Liver (tissue), 10 donors: ENCODE measurements at places on chromosomes 3 and 15. TPM values are rescaled to one million over a fixed set of nuclear protein-coding genes. Genes with fewer than 3 reads are reported as not detected.
A peak's percentile ranks its signal among the peaks of the same experiment; 100 is the strongest.

DNA sequence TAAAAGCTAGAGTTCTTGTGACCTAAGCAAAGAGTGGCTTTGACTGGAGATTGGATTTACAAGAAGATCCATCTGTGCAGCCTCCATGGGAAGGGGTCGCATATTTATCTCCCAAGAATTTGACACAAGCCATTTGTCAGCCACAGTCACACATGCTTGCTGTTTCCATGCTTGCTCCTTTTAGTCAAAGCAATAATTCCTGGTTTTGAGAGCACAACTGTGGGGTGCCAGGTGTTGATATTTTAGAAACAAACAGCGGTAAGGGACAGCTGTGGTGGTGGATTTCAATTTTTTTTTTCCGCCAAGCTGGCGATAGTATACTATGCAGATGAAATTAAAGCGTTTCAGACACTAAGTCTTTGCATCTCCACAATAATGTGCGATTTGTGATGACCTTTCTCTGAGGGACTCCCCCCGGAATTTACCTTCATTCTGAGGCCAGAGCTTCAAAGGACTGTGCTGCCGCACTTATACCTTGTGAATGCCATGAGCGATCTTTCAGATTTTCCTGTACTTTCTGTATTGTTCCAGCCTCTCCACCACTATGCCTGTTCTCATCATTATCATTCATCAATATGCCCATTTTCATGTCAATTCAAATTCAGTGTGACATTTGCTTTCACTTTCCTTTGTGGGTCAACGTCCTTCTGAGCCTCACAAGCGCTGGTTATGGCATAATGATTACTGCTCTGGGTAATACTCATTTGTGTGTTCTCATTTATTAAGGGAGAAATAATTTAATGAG, 108.2 kb upstream of the KBTBD8 start:
- no peak for DNase-seq
- H3K4me1 ChIP-seq, result no peaks in the 10 kb centered on the region
- no peaks in the 10 kb centered on the region for H3K27me3 ChIP-seq
- no peaks in the 10 kb centered on the region for H3K36me3 ChIP-seq
- no peak overlapping the region for H3K27ac ChIP-seq

DNA sequence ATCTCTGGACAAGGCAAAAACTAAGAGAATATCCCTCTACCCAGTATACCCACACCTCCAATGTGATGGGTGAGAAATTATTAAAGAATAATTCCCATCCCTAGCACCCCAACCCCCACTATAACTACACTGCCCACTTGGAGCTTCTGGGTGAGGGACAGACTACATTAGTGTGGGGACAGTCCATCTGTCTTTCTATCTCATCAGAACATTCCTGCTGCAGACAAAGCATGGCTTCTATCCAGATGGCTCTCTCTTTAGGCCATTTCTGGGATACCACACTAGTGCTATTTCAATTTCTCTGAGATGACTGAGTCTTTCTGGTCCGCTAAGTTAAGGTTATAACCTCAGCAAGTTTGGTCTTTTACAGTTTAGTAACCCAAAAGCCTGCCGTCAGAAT, 6.6 kb downstream of the CSNK1G1 start:
- H3K36me3 ChIP-seq, result no peaks in the 10 kb centered on the region
- no peak for DNase-seq
- H3K4me1 ChIP-seq, result peaks cover 1% of the 10 kb centered on the region
- H3K27me3 ChIP-seq, result no peaks in the 10 kb centered on the region
- H3K4me3 ChIP-seq, result no peak overlapping the region

DNA sequence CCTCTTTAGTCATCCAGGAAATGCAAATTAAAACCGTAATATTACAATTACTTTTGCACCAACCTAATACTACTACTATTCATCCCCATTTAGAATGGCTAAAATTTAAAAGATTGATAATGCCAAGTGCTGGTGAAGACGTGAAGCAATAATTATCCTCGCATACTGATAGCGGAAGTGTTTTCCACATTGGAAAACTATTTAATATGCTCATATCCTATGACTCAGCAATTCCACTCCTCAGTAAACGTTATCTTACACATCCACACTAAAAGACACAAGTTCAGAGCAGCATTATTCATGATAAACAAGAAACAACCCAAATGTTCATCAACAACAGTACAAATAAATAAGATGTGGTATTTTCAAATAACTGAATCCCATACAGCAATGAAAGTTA, 70.6 kb downstream of the VPS13C start:
- no peak overlapping the region for H3K4me3 ChIP-seq
- no peaks in the 10 kb centered on the region for H3K4me1 ChIP-seq
- H3K27ac ChIP-seq, result no peak overlapping the region
- DNase-seq, result no peak
- H3K27me3 ChIP-seq, result no peaks in the 10 kb centered on the region

DNA sequence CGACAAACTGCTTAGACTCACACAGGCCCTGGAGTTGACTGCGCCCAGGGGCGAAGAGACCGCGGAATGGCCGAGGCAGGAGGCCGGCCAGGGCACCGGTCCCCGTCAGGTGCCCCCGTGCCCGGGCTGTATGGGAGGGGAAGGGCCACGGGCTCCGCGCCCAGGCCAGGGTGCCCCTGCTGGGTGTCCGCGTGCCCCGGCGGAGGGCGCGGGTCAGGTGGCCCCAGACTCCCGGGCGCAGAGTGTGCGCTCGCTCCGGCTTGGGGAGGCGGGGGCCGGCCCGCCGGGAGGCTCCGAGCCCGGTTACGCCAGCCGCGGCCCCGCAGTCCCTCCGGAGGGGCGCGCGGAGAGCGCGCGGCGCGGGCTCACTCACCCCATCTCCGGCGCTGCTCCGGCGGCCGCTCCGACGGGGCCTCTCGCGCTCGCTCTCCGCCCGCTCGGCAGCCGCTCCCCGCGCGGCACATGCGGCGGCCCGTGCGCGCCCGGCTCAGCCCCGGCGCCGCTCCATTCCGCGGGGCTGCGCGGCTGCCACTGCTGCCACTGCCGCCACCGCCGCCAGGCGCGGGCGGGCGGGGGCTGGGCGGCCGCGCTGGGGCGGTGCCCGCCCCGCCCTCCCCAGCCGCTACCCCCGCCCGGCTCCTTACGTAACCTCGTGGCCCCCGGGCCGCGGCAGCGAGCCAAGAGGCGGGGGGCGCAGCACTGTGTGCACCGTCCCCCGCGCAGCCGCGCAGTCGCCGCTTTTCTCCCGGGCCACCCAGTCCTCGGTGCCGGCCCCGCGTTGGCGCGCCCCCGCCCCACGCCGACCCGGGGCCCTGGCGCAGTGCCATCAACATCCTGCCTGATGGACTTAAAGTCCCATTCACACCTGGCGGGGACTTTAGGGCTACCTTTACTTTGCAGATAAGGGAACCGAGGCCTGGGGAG, at the start of gene HOMER2:
HOMER2 (minus strand) TSS at position 563 of the 924 bp plus-strand sequence; CDS start at position 378, 185 bp downstream.
- peak; percentile 49 for DNase-seq
- peak within 1 kb of the TSS; percentile 79 for H3K27ac ChIP-seq
- peak within 1 kb of the TSS; percentile 81 for H3K4me3 ChIP-seq
- no peaks in the 10 kb centered on the region for H3K36me3 ChIP-seq
- no peaks in the 10 kb centered on the region for H3K27me3 ChIP-seq
- no peaks in the 10 kb centered on the region for H3K4me1 ChIP-seq

DNA sequence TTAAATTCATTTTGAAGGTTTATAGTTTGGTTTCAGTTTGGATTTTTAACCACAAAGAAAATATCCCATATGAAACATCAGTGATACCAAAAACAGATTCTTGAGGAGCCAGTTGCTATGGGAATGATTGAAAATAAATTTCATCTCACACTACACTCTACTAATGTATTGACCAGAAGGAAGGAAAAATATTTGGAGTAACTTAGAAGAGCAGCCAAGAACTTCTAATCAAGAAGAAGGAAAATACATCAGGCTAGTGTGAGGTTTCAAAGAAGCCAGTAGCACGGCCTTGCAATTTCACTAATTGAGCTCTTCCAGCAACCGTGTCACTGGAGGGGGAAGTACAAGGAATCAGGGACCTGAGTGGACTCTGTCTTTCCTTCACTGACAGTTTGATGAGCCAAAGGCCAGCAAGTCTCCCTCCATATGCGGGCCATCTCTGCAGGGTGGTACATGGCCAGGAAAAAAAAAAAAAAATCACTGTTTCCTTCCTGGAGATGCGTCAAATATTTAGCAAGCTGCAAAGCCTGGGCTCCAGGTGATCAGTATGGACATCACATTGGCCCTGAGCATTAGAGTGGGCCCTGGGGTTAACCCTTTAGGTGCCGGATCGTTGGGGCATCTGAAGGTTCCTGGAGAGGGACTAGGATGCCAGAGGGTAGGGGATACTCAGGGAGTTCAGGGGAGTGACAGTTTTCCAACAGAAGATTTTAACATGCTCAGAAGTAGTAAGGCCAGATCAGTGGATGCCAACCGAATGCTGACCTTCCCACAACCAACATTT, 37.1 kb downstream of the SLC12A8 start:
- no peak for DNase-seq
- H3K27ac ChIP-seq, result no peak overlapping the region
- H3K4me1 ChIP-seq, result no peaks in the 10 kb centered on the region
- no peaks in the 10 kb centered on the region for H3K27me3 ChIP-seq

DNA sequence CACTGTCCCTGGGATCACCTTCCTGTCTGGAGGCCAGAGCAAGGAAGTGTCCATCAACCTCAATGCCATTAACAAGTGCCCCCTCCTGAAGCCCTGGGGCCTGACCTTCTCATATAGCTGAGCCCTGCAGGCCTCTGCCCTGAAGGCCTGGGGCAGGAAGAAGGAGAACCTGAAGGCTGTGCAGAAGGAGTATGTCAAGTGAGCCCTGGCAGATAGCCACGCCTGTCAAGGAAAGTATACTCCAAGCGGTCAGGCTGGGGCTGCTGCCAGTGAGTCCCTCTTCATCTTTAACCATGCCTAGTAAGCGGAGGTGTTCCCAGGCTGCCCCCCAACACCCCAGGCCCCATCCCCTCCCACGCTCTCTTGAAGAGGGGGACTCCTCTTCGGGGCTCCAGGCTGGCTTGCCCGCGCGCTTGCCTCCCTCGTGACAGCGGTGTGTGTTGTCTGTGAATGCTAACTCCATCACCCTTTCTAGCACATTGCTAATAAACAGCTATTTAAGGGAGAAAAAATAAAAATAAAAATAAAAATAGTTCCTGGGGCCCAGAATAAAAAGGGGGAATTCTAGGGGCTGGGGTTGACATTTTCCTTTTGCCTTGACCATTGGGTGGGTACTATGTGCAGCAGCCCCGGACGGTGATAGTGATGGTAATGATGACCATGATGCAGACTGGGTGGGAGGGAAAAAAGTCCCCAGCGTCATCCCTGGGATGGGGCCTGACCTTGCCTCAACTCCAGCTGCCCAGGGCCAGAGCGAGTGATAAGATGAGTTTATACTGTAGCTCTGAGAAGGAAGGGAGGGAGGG, 3.3 kb upstream of the ALAS1 start:
- H3K27ac ChIP-seq, result no peak overlapping the region
- DNase-seq, result no peak
- no peak overlapping the region for H3K4me3 ChIP-seq
- no peaks in the 10 kb centered on the region for H3K27me3 ChIP-seq
- peaks cover 32% of the 10 kb centered on the region for H3K4me1 ChIP-seq
- H3K36me3 ChIP-seq, result no peaks in the 10 kb centered on the region

- H3K4me3 ChIP-seq, result no peak overlapping the region
- no peak overlapping the region for H3K27ac ChIP-seq
- DNase-seq, result no peak
- H3K4me1 ChIP-seq, result no peaks in the 10 kb centered on the region
These were observed 34.7 kb upstream of the TUBGCP5 start for GRCh38 chr15:23073890-23074646.

DNA sequence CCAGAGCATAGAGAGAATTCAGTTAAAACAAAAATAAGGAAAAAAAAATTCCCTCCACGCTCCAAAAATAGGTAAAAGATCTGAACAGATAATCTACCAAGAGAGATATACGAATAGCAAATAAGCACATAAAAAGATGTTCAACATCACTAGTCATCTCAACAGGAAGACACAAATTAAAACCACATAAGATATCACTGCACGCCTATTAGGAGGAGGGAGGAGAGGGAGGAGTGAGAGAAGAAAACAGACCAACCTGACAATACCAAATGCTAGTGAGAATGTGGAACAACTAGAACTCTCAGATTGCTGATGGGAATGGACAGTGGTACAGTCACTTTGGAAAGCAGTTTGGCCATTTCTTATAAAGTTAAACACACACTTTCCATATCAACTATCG, 212.5 kb downstream of the FMN1 start:
- H3K4me3 ChIP-seq, result no peak overlapping the region
- H3K27ac ChIP-seq, result no peak overlapping the region

DNA sequence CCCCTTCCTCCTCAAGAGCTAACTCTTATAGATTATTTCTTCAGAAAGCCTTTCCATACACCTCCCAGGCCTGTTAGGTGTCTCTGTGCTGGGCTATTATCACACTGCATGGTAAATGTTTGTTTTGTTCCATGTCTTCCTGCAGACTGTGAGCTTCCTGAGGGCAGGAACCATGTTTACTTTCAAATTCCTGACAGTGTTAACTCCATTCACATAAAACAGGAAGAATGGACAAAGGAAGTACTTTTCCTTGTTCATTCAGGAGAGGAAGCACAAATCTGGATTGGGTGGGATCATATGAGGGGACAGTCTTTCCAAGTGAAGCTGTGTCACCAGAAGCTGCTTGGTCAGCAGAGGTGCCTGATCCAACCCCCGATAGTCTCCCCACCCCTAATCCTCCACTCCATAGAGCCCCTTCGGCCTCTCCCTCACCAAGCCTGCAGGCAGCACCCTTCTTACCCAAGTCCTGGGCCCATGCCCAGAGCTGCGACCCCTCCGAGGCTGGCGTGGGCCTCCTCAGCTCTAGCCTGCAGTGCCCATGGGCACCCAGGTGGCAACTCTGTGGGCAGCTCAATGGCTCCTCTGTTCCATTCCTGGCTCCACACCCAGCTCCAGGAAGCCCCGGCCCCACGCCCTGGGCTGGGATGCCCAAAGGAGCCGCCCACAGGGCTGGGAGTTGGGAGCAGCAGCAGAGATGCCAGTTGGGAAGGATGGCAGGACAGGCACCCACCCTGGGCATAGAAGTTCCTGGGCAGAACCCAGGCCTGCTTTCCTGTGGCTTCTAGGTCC, 6.9 kb downstream of the SHF start:
- no peak overlapping the region for H3K27ac ChIP-seq
- no peak overlapping the region for H3K4me3 ChIP-seq
- peaks cover 5% of the 10 kb centered on the region for H3K36me3 ChIP-seq
- H3K4me1 ChIP-seq, result peaks cover 12% of the 10 kb centered on the region
- DNase-seq, result no peak

DNA sequence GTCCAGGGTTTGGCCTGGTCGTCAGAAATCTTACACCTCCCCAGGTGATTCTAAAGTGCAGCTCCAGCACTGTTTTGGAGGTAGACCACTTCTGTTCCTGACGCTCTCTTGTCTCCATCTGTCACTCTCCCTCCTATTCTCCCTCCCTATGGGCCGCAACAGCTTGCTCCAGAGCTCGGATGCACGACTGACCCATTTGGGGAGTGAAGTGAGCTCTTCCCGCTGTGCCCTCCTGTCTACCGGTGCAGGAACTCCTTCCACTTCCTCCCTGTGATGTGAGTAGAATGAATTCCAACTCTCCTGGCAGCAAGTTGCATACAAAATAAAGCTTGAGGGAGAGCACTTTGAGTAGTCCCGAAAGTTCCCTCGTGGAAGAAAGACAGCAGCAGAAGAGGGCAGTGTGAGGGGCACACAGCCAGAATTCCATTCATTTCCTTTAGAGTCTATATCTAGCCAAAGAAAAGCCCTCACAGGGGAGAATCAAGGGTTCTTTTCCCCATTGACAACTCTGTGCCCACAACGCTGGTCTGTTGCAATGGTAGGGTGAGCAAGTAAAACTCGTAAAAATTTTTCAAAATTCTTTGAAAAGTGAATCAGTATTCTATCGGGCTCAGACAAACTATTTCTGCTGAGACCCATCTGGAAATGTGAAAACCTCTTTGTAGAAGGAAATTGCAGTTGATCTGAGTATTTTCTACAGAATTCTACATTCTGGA, 39.9 kb upstream of the BDH1 start:
- H3K27me3 ChIP-seq, result no peaks in the 10 kb centered on the region
- peaks cover 2% of the 10 kb centered on the region for H3K4me1 ChIP-seq
- H3K4me3 ChIP-seq, result no peak overlapping the region
- no peak for DNase-seq

TTLL13 gene
- not detected for total RNA-seq

ATP13A4 gene
- total RNA-seq, result 0.65 TPM

NCBP2 gene
- 19.2 TPM for total RNA-seq

ST6GAL1 gene
- 102 TPM for total RNA-seq
